ENCODE measurements at places on chromosomes 12 and 14.

GRCh38 chr12:97306147-97306546, 156.5 kb upstream of the RMST start:
- peak; percentile 93 for DNase-seq

GRCh38 chr14:48936849-48937248, 649.3 kb downstream of the RPS29 start:
- peak; percentile 46 for DNase-seq

DNA sequence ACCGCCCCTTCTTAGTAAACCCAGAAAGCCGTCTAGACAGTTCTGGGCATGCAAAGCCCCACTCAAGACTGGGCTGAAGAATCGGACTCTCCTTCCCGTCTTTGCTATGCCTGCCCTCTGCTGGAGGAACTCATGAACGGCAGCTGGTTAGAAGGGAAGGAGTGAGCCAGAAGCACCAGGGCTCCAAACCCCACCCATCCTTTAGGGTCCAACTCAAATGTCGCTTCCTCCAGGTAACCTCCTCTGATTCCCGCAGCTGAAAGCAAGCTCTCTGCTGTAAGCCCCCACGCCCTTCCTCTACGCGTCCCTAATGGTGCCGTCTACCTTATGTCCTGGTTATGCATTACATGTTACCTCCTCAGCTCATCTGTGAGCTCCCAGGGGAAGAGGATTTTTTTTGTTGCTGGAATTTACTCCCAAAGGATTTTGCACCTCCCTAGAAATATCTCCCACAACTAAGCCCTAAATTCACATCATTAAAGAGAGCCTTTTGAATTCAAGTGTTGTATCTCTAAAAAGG, 59.0 kb upstream of the SCN8A start:
- DNase-seq, result peak; percentile 94

- DNase-seq, result peak; percentile 42
Measured at GRCh38 chr14:54048736-54049135, 92.1 kb upstream of the BMP4 start.

- no peak for DNase-seq
Measured at GRCh38 chr12:29807129-29807528, 23.4 kb upstream of the TMTC1 start.

- no peak for DNase-seq
Measured at GRCh38 chr12:66003951-66004350, 126.6 kb downstream of the LLPH start.

DNA sequence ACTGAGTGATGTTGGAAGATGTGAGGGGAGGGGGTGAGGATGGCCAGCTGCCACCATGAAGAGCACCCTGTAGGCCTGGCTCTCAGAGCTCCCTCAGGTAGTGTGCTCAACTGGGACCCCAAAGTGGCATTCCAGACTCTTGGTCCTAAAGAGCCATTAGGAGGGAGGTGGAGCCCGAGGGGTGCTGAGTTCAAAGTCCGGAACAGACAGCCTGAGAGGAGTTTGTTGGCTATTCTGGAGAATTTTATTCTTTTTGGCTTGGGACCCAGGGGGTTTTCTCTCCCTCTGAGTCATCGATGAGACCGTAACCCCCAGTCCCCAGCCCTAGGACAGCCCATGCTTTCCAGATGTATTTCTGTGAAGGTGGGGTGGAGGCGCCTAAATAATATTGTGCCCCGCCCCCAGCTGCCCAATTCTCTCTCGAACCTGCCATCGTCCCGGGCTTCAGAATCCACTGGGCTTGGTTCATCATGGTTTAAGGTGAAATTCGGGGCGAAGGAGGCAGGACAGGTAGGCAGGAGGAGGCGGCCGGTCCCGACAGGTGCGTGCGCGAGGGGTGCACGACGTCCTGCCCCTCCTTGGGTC, 690 bp upstream of the RBP5 start:
- DNase-seq, result peak; percentile 36

DNA sequence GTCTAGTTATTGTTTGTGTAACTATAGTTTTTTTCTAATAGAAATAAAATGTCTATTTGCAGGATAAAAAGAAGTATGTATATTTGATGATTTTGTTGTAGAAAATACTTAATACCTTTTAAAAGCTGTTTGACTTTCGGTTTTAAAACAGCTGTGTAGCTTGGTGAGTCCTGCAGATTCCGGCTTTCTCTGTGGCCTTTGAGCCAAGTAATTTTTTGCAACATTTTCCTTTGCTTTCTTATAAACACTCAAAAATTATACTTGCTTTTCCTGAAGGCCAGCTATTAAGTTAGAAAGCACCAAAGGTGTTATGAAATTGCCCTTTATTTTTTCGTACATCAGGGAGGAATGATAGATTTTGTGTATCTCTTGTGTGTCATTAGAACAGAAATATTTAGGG, 63.6 kb downstream of the CRADD start:
- DNase-seq, result peak; percentile 42
